ENCODE measurements at places on chromosomes 6 and 20.
A peak's percentile ranks its signal among the peaks of the same experiment; 100 is the strongest.

GRCh38 chr6:137043710-137044365 is 927 bp downstream of the IL20RA start:
- no peak for DNase-seq

DNA sequence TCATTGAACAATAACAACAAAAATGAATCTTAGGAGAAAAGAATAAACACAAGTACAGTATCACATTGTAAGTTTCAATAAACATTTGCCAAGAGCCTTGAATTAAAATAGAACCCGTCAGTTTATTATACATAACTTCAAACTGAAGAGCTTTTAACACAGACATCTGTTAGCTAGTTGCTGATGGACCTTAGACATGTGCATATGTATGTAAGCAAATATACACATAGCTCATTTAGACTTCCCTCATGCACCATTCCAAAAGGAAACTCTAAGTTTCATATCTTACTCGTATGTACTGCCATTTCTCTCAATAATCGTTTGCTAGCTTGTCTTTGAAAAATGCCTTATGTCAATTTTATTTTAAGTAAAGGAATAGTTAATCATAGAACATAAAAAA is 235.0 kb downstream of the TENT5A start:
- DNase-seq: no peak

DNA sequence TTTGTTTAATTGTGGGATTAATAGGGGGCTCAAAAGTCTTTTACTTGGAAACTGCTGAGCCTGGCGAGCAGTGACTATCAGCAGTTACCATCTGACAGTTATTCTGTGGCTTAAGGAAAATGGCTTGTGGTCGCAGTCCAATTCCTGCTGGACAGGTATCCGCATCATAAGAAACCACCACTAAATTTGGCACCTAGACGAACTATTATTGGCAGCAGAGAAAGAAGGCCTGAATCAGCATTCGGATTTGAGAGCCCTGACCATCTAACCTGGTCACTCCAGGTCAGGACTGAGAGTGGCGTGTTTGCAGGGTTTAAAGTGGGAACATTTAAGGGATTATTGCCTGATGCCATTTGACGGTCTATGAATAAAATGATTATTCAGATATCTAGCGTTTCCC is 146.4 kb downstream of the RPS12 start:
- no peak for DNase-seq

GRCh38 chr20:10920396-10920795 is 246.6 kb upstream of the JAG1 start:
- DNase-seq: no peak

- peak; percentile 84 for DNase-seq
Measured at GRCh38 chr6:170294813-170295509, 4.1 kb upstream of the DLL1 start.

DNA sequence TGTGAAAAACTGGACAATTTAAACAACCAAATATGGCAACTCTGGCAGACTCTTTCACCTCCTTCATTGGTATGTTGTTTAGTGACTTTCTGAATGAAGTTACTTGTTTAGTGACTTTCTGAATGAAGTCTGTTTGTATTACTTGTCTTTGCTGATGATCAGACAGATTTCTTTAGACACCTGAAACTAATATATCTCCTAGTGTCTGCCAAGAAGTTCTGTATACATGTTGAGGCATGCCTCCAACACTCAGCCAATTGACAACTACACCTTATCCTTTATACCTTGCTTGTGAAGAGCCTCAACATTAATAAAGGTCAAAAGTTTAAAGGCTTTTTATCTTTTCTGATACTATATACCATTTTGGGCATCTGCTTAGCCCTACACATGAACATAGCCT is 725.4 kb upstream of the EPHA7 start:
- DNase-seq: no peak

DNA sequence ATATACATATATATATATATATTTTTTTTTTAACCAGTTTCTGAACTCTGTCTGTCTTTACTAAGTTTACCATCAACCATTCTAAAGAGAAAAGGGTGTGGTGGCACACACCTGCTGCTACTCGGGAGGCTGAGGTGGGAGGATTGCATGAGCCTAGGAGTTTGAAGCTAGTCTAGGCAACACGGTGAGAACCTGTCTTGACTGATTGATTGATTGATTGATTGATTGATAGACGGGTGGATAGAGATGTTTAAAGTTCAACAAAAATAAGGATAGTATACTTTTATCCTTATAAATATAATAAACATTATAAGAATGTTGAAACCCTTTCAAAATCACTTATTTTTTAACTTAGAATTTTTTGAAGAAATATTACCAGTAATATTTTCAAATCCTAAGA is 30.2 kb downstream of the CEP57L1 start:
- no peak for DNase-seq

DNA sequence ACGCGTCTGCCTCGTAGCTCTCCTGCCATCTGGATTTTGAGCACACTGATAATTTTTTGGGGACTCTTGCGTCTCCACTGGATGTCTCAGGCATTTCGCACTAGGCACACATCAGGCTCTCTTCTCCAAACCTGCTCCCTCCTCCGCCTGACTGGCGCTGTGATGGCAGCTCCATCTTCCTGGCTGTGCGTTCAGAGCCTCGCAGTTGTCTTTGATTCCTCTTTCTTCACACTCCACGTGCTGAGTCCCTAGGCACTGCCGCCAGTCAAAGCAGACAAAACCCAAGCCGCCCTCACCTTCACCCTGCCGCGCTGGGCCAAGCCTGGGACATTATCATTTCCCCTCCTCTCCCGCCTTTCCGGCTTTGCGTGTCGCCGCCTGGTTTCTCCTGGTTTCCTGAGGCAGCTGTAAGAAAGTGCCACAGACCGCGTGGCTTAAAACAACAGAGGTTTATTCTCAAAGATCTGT is 778 bp downstream of the PSMG4 start:
- DNase-seq: no peak

DNA sequence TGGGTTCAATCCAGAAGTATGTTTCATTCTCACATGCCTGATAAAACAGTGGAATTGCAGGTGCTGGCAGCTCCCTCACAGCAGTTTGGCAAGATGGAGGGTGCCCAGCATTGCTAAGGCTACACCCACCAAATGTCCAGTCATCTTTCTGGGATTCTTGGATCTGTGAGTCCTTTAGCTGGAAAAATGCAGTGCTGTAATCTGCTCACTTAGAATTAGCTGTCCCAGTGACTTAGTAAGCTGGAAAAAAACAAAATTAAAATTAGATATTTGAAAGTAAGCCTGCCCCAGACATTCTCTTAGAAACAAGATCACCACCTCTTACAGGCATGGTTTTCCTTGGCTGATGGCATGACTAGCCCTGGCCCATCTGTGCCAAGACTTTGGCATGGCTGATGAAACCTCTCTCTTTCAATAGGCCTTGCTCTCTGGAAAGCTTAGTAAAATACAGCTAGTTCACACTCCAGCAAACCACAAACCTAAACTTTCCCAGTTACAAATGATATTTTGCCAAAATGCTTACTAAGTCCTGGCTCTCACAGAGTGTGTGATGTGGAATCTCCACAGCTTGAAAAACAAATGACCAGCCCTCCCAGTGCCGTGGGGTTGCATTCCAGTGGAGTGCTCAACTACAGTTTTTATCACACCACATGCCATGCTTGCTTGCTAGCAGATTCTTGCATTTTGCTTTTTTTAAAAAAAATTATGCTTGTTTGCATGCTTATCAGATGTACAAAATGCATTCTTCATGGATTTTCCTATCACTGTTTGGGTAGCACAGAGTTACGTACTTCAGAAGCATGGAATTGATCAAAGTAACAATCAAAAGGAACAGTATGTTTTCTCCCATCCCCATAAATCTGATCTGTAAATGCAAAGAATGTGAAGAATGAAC is 261.5 kb downstream of the EYA4 start:
- no peak for DNase-seq

- DNase-seq: no peak
Measured at GRCh38 chr20:6665161-6665560, 102.3 kb upstream of the BMP2 start.

GRCh38 chr20:33211817-33212424 is 5.2 kb upstream of the BPIFA3 start:
- DNase-seq: no peak

DNA sequence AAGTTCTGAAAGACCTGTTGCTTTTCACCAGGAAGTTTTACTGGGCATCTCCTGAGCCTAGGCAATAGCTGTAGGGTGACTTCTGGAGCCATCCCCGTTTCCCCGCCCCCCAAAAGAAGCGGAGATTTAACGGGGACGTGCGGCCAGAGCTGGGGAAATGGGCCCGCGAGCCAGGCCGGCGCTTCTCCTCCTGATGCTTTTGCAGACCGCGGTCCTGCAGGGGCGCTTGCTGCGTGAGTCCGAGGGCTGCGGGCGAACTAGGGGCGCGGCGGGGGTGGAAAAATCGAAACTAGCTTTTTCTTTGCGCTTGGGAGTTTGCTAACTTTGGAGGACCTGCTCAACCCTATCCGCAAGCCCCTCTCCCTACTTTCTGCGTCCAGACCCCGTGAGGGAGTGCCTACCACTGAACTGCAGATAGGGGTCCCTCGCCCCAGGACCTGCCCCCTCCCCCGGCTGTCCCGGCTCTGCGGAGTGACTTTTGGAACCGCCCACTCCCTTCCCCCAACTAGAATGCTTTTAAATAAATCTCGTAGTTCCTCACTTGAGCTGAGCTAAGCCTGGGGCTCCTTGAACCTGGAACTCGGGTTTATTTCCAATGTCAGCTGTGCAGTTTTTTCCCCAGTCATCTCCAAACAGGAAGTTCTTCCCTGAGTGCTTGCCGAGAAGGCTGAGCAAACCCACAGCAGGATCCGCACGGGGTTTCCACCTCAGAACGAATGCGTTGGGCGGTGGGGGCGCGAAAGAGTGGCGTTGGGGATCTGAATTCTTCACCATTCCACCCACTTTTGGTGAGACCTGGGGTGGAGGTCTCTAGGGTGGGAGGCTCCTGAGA is at the start of gene HFE:
Gene HFE (plus strand): TSS at position 146 of the 832 bp plus-strand sequence. CDS start 12 bp downstream, at position 158.
- DNase-seq: no peak

GRCh38 chr20:34431168-34431567 is 68.1 kb downstream of the ITCH start:
- no peak for DNase-seq

DNA sequence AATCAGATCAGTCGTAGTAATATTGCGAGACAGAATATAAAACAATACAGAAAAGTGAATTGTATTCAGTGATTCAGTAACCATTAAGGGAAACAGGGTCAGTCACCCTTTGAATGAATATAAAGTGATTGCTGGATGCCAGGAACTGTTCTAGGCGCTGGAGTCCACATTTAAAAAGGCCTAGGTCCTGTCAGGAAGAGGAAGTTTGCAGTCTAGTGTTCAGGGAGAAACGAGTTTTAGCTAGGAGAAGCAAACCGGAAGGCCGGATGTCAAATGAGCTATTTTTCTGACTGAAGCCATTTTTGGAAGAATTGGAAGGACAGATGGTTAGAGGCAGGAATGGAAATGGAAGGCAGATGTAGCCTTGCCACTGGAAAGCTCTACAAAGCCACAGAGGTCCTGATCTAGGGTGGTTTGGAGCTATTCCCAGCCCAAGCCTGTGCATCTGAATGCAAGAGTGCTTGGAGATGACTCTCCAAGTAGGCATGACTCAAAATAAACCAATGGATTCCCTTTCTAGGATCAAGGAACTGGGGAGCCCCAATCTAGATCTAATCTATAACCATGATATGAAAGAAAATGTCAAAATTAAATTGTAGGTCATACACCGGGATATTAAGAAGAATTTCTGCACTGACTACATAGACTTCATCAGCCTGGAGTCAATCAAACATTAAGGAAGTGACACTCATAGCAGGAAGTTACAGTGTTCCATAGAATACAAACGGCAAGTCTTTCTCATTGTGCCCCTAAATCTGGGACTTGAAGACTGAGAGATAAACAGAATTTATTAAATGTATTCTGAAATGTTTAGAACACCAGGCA is 36.8 kb upstream of the CDKAL1 start:
- no peak for DNase-seq

DNA sequence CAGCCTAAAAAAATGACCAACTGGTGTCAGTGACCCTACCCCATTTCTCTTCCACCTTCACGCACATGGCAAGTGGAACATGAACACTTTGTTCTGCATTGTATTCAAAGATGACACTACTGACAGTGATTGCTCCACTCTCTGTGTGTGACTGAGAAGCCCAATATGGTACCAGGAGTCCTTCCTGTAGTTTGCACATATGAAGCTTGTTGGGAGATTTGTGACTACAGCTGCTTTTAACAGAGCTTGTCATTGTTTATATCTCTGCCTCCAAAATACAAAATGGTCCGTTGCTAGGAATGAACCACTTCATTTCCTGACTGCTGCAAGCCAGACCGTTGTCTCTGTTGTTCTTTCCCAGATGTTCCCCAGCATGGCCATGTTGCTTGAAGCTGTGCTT is 140.3 kb upstream of the TCF21 start:
- DNase-seq: no peak

DNA sequence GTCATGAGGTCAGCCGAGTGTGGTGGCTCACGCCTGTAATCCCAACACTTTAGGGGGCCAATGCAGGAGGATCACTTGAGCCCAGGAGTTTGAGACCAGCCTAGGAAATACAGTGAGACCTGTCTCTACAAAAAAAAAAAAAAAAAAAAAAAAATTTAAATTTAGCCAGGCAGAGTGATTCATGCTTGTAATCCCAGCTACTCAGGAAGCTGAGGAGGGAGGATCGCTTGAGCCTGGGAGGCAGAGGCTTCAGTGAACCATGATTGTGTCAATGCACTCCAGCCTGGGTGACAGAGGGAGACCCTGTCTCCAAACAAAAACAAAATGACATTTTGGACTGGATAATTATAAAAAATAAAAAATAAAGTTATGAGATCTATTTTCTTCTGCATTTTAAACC is 56.2 kb downstream of the ADGRF1 start:
- no peak for DNase-seq

DNA sequence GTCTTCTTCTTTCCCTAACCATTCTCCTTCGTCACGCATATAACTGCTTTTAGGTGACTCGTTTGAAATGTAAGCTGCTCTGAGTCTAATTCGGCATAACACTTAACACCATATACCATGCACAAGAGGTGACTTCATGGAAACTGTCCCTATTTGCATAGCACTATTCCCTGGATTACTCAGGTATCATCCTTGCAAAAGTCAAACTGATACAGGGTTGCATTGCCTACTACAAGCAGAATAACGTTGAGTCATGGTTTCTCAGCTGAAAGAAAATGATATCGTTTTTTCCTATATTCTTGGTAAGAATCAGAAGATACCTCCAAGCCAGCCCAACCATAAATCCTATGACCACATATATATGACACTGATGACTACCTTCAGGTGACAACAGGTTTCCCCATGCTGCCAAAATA is 227.5 kb downstream of the ATXN1 start:
- no peak for DNase-seq

DNA sequence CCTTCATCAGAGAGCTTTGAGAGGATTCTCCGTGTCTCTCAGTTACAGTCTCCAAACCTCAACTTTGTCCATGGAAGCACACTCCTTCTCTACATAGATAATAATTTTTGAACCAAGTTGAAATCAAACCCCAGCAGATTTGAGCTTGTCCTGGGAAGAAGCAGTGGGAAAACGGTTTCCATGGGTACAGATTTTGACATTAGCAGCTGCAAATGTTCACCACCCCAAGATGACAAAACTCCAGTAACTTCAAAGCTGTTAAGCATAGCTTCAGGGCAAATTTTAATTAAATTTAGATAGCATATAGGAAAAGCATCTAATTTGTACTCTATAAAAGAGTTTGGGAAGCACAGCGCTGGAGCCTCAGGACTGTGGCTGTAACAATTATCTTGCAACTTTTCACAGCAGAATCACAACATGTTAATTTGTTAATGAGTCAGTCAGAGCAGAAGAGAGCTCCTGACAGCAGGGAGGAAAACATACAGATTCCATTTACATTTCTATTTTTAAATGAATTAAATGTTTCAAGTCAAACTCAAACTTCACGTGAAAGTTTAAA is 240.7 kb downstream of the BMP7 start:
- DNase-seq: no peak

GRCh38 chr6:132334521-132334885 is 66.8 kb downstream of the MOXD1 start:
- no peak for DNase-seq

Measured in mesenteric fat pad (tissue), 1 donor.